ENCODE measurements at places on chromosomes 3 and 15. TPM values are rescaled to one million over a fixed set of nuclear protein-coding genes. Genes with fewer than 3 reads are reported as not detected.

DNA sequence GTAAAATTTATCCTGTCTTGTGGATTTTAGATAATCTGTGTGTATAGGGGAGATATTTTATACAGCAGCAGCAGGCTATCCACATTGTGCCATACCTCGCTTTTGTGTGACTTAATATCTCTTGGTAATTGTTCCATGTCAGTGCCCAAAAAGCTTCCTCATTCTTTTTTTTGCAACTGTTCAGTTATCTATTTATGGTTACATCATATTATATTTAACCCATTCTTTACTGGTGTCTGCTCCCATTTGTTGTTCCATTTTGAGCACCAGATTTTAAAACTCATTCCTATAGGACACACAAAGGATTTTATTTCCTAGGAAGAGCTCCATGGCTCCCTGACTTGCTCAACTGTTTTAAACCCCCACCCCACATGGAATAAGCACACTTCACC lies 86.3 kb upstream of the RASGRP1 start:
- DNase-seq = no peak

- no peak for DNase-seq
Measured at GRCh38 chr3:108509871-108510270, 525 bp downstream of the MYH15 start.

- no peak for DNase-seq
Measured at GRCh38 chr15:65374821-65375401, 2.9 kb downstream of the IGDCC3 start.

DNA sequence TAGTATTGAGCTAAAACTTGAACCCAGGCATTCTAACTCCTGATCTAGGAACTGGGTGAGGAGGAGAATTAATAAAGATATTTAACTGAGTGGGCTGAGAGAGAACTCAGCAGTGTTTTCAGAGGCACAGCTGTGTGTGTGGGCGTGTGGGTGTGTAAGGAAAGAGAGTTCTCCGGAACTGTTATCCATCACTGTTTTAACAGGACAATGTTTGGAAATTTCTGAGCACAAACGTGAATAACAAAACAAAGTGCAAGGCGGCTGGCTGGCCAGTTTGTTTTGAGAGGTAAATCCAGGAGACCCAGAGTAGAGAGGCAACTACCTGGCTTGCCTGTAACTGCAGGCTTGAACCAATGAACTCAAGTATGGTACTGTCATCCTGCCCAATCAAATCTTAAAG lies 5.0 kb upstream of the PTPN9 start:
- DNase-seq = no peak

DNA sequence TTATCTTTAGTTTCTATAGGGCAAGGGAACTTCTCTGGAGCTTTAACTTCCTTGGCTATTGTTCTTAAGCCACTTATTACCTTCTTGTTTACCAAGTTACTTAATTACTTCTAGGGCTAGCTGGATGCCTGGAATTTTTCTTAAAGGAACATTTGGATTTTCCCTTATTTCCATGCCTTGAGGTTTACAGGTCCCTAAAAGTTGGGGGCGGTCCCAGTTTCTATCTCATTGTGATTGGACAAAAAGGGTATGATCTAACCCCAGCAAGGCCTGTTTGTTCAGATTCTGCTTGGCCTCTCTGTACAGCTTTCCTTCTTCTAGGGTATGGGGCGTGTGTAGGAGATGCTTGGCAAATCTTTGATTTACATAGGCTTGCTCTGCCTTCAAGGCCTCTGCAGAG lies 17.4 kb downstream of the PDHB start:
- DNase-seq = no peak

DNA sequence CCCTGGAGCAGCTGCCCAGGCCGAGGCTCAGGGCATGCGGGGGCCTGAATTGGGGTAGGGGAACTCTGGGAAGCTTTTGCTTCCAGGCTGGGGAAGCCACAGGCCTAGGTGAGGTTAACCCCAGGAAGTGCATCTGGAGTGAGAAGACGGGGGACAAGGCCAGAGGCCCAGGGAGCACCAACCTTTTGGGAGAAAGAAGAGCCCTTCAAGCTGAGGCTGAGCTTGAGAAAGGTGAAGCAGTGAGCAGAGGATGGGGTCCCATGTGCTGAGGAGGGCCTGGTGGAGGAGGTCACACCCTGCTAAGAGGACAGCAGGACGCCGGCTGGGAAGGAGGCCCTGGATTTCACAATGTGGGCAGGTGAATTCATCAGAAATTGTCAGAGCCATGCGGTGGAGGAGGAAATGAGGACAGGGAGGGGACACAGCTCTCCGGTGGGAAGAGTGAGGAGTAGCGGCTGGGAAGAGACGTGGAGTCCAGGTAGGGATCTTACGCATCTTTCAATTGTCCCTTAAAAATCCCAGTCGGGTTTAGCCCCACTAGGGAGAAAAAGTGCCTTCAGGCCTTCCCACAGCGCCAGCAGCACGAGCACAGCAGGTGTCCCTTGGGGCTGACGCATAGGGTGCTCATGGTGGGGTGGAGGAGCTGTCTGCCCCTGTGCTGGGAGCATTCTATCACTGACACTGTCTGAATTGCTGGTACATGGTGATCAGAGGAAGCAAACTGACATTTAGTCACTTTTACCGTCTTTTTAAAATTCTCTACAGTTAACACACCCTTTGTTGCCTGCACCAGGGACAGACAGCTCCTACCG lies 50.9 kb downstream of the HCN4 start:
- no peak for DNase-seq

- no peak for DNase-seq
Measured at GRCh38 chr3:190608850-190609589, 95.1 kb downstream of the IL1RAP start.

Gene ZBED2
- total RNA-seq = under 0.01 TPM

Gene DLL4
- 76.5 TPM for total RNA-seq

Gene LYZL4
- not detected for total RNA-seq

Gene C3orf80
- not detected for total RNA-seq

All from dermis microvascular lymphatic vessel endothelial cell (primary cell).